Urinary bladder (tissue), 4 donors: ENCODE measurements at places on chromosomes 1 and 21. TPM values are rescaled to one million over a fixed set of nuclear protein-coding genes. Genes with fewer than 3 reads are reported as not detected.

DNA sequence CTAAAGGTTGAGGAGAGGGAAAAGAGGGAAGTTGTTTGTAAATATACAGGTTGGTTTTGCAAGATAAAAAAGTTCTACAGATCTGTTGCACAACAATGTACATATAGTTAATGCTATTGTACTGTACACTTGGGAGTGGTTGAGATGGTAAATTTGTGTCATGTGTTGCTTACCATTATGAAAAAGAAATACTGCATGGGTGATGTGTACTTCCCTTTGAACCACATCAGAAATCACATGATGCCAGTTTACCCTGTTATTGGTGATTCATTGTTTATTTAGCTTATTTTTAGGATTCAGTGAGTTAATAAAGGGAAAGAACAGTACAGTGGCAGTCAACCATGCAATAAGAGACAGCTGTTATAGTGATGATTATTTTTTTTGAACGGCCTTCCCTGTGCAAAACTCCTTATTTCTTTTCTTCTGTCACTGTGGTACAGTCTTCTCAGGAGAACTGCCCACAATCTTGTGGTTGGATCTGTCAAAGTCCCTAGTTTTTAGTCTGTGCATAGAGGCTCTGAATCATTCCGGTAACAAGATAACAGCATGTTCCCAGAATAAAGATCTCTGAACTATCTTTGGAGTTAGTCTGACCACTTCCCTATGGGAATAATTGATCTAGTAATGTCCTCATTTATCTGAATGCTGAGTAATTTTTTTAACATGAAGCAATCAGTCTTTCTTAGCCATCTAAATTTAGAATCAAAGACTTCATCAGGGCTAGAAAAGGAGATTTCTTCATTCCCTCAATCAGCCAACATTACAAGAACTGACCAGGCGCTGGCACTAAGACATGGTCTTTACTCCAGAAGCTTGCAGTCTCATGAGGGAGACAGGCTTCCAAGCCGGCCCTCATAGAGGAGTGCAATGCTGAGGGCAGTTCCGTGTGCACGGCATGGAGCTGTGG, 84.2 kb downstream of the SH3GLB1 start:
- DNase-seq = no peak

DNA sequence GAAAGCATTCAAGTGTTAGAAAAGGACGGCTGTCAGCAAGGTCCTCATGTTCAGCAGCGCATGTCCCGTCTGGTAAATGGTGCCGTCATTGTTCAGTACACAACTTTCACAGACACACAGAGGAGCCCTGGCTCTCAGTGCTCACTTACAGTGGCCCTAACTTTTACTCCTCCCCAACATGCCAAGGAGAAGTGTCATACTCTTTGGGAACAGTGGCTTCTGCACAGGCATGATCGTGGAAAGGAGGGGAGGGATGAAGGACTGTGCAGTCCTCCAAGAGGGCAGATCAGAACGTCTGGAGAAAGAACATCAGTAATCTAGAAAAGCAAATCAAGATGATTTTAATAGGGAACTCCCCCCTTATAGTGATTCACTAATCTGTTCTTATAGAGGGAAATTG, 3.8 kb upstream of the GRHL3 start:
- DNase-seq = no peak

GRCh38 chr1:71041806-71042205, 5.8 kb downstream of the PTGER3 start:
- no peak for DNase-seq

DNA sequence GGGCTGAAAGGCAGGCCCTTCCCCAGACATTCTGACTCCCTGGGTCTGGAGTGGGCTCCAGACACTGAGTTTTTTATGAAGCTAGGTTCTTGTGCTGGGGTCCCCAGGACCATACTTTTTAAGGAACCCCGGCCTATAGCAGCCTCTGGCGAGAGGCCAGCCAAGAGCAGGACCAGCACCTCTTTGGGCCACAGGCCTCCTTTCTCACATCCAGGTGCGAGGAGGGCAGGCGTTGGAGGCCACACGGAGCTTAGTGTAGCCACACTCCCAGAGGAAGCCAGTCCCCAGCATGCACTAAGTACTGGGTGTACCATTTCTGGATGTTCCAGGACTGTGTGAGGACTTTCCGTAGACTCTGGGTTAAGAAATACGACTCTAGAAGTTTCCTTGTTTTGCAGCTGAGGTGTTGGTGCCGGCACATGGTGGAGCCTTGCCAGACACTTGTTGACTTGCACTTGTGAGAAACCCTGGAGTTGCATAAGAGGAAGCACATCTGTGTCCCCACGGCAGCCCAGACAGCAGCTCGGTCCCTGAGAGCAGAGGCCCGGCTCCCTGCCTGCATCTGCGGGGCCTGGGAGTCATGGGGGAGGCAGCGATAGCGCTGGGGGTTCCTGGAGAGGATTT, 122.2 kb upstream of the VAMP3 start:
- no peak for DNase-seq

- DNase-seq = no peak
These were observed 86.4 kb downstream of the WDR64 start for GRCh38 chr1:241738284-241739078.

DNA sequence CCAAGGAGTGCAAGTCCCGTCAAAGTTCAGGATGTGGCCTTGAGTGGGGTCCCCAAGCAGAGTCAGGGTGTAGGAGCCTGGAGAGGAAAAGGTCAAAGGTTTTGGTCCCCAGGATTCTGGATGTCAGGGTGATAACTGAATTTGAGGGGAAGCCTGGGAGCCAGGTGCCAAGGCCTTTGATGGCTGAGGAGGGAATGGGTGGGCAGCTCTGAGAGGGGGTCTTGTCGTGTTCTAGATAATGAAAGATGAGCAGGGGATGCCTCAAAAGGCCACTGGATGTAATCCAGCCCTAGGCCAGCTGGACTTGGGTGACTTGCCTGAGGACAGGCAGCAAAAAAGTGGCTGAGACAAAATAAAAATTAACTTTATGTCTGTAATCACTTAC, 27.5 kb upstream of the KCNA2 start:
- no peak for DNase-seq

- DNase-seq = no peak
These were observed 93.4 kb downstream of the TGFBR3 start for GRCh38 chr1:91792489-91793071.

Gene ARHGEF16
- 3.3 TPM for total RNA-seq

Gene CSTB
- 11.0 TPM for total RNA-seq

Gene ARHGEF11
- 28.7 TPM for total RNA-seq
